Epithelial cell of alveolus of lung (primary cell): ENCODE measurements at places on chromosomes 7 and 10. TPM values are rescaled to one million over a fixed set of nuclear protein-coding genes. Genes with fewer than 3 reads are reported as not detected.

Gene RAB19
- total RNA-seq: not detected in 2 replicates

Gene ANKRD16
- 4.2 and 4.5 TPM in 2 replicates for total RNA-seq

Gene SFRP5
- 0.32 TPM in 1 of 2 replicates, not detected in the other for total RNA-seq

Gene UCN3
- total RNA-seq: not detected in 2 replicates

Gene PIK3CG
- total RNA-seq: 0.13 TPM in 1 of 2 replicates, not detected in the other

Gene CNNM2
- 3.2 and 13.0 TPM in 2 replicates for total RNA-seq

Gene RPEL1
- 0.13 TPM in 1 of 2 replicates, not detected in the other for total RNA-seq

Gene TFPI2
- total RNA-seq: 633 and 1,251 TPM in 2 replicates

Gene SPDYE5
- not detected in 2 replicates for total RNA-seq

Gene ARHGEF5
- total RNA-seq: 1.7 and 3.4 TPM in 2 replicates

Gene HYAL4
- not detected in 2 replicates for total RNA-seq

Gene MRM2
- total RNA-seq: 18.9 and 25.9 TPM in 2 replicates
